ENCODE measurements at places on chromosomes 1 and 21.

GRCh38 chr1:185663771-185664296 lies 70.4 kb upstream of the HMCN1 start:
- no peak for DNase-seq

GRCh38 chr1:18751425-18751824 lies 108.0 kb downstream of the TAS1R2 start:
- DNase-seq: no peak

DNA sequence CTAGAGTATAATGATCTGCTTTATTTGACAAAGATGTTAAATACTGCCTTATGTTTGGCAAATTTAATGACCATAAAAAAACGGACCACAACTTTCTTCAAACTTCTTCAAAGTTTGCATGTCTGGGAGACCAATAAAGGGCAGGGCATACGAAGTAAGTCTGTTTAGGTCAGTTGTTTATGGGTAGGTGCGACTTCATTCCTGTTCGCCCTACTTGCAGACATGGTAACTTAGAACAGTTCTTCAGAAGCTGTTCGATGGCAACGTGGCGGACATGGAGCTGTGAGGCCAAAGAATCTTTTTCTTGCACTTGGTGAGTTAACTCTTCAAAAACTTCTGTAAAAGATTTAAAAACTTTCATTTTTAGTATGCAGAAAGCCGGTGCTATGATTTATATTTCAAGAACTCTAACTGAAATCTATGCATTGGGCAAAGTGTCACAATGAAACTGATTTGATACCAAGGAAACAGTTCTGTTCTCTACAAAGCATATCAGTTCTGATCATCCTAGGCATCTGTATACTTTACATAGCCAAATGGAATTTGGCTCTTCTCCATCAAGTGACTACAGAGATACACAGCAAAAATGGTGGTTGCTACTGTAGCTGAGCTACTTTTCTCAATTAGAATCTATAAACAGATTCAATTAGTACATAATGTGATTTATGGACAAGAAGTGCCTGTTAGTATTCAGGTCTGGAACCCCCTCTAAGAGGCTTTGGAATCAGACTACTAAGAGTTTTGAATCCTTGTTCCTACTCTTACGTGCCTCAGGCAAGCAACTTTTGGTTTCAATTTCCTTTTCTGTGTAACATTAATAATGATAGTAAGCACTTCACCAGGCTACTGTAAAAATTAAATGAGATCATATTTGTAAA lies 25.7 kb downstream of the C21orf91 start:
- peak; percentile 41 for DNase-seq

- peak; percentile 98 for DNase-seq
Observed at GRCh38 chr1:94022471-94023189, 98.3 kb downstream of the ABCA4 start.

- peak; percentile 96 for DNase-seq
Observed at GRCh38 chr1:225766967-225767633, 10.5 kb upstream of the SRP9 start.

DNA sequence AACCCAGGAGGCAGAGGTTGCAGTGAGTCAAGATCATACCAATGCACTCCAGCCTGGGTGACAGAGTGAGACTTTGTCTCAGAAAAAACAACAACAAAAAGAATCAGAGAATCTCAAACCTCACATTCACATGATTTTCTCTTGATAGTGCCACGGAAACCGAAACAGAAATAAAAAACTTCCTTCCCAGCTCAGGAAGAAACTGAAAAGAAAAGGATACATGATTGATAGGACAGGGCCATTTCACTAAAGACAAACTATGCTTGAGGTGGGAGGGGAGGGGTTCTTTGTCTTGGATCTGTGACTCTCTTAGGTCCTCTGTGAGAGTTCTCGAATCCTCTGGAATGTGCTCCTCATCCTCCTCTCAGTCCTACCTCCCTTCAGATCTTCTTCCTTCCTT lies 19.8 kb upstream of the CD53 start:
- no peak for DNase-seq
